ENCODE measurements at places on chromosomes 4 and X. TPM values are rescaled to one million over a fixed set of nuclear protein-coding genes. Genes with fewer than 3 reads are reported as not detected.
A peak's percentile ranks its signal among the peaks of the same experiment; 100 is the strongest.

DNA sequence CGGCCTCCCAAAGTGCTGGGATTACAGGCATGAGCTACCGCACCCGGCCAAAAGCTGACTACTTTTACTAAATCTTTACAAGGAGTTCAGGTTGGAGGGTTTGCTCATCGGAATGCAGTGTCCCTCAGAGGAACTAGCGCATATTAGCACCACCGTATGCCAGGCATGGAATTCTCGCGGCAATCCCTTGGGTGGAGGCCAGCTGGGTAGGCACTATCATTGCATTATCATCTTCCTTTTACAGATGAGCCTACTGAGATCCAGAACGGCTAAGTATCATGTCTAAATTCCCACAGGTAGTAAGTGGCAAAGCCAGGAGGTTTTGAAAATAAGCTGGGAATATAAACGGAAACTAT lies 6.1 kb upstream of the CXorf66 start:
- no peak for DNase-seq

- no peak for DNase-seq
Observed at GRCh38 chr4:24858550-24858949, 54.3 kb downstream of the CCDC149 start.

GRCh38 chr4:25233194-25233593 lies 639 bp upstream of the PI4K2B start:
- no peak for DNase-seq

GRCh38 chr4:85244638-85245037 lies 230.3 kb upstream of the ARHGAP24 start:
- DNase-seq, result no peak

- DNase-seq, result no peak
Observed at GRCh38 chr4:56245547-56246232, 141.6 kb downstream of the AASDH start.

DNA sequence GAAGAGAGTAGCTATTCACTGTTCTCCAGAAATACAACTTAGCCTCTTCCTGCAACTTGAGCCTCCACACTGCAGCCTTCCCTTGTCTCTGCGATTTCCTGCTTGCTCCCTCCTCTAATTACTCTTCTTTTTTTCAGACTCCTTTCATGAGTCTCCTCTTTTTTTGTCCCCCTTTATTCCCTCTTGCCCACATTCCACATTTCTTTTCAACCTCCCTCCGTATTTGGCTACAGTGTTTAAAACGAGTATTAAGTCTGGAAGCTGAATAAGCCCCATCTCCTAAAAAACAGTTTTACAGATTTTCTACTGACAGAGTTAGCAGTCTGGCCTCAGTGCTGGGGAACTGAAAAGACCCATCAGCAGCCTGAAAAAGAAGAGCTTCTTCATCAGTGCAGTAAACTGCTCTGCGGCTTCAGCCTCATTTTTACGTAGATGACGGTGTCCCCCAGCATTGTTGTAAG lies 141.5 kb downstream of the TENM3 start:
- no peak for DNase-seq

- no peak for DNase-seq
Observed at GRCh38 chr4:185878633-185879032, 66.6 kb upstream of the SORBS2 start.

DNA sequence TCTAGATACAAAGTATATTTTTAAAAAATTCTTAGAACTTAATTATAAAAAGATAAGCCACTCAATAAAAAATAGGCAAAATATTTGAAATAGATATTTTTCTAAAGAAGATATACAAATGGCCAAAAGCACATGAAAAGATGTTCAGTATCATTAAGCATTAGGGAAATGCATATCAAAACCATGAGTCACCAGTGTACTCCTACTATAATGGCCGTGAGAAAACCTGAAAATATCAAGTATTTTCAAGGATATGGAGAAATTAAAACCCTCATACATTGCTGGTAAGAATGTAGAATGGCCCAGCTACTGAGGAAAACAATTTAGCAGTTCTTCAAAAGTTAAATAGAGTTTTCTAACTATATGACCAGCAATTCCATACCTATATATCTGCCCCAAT lies 337.9 kb downstream of the CAMK2D start:
- no peak for DNase-seq

DNA sequence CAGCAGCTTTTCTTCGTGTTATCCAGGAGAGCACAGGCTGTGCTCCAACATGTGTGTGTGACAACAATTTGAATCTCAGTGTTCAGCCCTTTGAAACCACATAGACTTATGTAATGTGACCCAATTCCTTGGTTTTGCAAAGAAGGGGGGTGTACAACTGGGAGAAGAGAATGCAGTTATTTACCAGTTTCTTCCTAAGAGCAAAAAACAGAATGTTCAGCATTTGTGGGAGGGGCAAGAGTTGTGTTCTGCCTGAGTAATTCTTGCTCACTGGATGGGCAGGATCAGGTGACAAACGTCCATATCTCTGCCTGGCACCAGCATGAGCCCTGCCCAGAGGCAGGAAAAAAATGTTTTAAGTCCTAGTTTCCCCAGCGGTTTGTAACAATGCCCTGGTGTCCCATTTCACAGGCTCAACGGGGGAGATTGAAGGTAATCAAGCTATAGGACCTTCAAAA lies 72.0 kb downstream of the PRPS1 start:
- DNase-seq, result no peak

SPACA5 gene
- total RNA-seq, result not detected

GRCh38 chr4:69823481-69824186 lies 36.3 kb downstream of the SULT1E1 start:
- DNase-seq, result no peak

- DNase-seq, result peak; percentile 9
Observed at GRCh38 chrX:37349221-37350033, at the start of gene PRRG1. Gene PRRG1 (plus strand): TSS chrX:37349364. CDS start chrX:37406250, 56,886 bp downstream.

CITED1 gene
- not detected for total RNA-seq

LRP2BP gene
- total RNA-seq, result 4.4 TPM

GRCh38 chr4:77821775-77822174 lies 2.6 kb upstream of the CNOT6L start:
- DNase-seq, result no peak

OPRPN gene
- total RNA-seq, result not detected

DNA sequence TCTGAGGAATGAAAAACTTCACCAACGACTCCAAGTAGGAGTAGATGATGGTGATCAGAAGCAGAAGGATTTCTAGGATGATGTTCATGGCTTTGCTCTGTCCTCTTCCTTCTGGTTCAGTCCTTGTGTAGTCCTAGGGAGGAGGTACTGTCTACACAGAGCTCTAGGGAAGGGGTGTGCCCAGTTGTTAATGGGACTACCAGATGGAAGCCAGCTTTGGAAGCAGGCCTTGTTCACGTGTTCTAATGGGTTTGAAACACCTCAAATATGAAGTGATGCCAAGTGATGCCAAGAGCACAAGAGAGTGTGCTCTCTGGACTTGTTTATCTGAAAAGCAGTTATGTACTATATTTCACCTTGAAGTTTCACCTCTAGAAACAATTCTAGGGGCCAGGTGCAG lies at the start of gene HSD17B13:
TSS of gene HSD17B13 (minus strand) at position 129 of the 400 bp plus-strand sequence. CDS start at position 88, 41 bp downstream.
- no peak for DNase-seq

PAGE2 gene
- not detected for total RNA-seq

GRCh38 chr4:89511776-89512175 lies 204.2 kb upstream of the GPRIN3 start:
- DNase-seq, result no peak

EGF gene
- not detected for total RNA-seq

GRCh38 chr4:76087007-76087769 lies 12.7 kb downstream of the ART3 start:
- DNase-seq, result no peak

- no peak for DNase-seq
Observed at GRCh38 chrX:49111791-49112190, 11.7 kb downstream of the GPKOW start.

GRCh38 chrX:87374324-87374723 lies 143.3 kb upstream of the KLHL4 start:
- no peak for DNase-seq

GRCh38 chr4:1683261-1683735 lies 815 bp downstream of the FAM53A start:
- DNase-seq, result no peak

RGN gene
- total RNA-seq, result 21.4 TPM

DNA sequence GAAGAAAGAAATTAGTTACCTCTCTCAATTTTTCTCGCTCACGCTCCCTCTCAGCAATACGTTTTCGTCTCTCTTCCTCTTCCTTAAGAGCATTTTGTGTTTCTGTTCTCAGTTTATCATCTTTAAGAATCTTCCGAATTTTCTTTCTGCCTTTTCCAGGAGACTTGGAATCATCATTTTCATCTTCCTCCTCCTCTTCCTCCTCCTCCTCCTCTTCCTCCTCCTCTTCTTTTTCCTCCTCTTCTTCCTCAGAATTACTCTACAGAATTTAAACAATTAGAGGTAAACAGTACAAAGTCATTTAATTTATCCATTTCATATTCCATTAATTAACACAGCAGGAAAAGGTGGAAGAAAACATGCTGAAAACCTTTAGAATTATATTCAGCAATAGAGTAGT lies 133.9 kb downstream of the ATRX start:
- DNase-seq, result no peak

GRCh38 chrX:5842601-5843000 lies 386.1 kb downstream of the NLGN4X start:
- no peak for DNase-seq

DNA sequence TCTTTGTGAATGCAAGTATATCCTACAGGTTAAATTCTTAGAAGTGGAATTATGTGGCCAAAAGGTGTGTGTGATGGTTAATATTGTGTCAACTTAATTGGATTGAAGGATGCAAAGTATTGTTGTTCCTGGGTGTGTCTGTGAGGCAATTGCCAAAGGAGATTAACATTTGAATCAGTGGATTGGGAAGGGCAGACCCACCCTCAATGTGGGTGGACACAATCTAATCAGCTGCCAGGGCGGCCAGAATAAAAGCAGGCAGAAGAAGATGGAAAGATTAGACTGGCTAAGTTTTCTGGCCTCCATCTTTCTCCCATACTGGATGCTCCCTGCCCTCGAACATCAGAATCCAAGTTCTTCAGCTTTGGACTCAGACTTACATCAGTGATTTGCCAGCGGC lies 76.2 kb upstream of the GBA3 start:
- DNase-seq, result no peak

DNA sequence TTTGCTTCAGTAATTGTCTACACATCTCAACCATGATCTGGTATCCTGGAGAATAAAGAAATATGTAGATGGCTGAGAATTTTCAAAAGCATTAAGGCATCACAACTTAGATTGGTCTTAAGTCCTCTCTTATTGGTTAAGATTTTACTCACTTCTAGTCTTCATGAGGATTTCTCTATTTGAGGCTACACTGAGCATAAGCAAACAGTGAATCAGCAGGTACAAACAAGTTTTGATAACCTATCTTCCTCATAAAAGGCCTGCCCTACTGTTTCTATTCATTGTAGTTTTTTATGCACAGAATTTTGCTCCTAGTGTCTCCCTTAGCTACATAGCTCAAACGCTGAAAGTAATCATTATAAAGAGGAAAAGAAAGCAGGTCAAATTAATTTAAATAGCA lies 460.7 kb upstream of the RPS6KA3 start:
- no peak for DNase-seq

TSPAN6 gene
- total RNA-seq, result 7.2 TPM

CYP2U1 gene
- total RNA-seq, result 21.1 TPM

DYNLT3 gene
- total RNA-seq, result 50.4 TPM

DGKQ gene
- 24.0 TPM for total RNA-seq

DNA sequence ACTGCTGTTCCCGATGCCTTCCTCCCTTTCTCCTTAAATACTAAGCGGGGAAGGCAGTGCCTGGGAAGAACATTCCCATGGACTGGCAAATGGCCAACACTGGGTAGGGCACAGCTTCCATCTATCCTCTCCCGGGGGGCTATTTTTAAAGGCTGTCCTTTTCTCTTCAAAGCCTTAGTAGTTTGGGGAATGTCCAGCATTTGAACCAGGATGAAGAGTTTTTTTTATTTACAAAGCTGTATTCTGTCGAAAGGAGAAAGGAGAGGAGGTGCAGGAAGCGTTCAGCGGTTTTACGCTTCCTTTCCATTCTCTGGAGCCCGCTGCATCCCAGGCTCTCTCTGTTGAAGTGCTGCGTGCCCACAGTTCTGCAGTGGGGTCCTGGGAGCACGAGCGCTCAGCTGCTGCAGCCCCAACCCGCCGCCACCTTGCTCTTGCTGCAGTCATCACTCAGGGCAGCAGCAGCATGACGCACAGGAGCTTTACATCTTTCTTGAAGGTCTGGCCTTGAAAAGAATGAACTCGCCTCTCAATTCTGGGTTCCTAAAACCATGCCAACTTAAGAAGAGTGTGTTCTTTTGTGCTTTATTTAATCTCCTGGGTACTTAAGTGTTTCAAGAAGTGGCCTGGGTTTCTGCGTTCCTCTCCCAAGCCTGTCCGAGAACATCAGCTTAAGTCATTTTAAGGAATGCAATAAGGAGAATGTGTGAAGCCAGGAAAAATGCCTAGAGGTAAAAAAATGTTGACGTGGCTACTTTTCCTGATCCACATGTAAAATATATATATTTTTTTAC lies 427.2 kb downstream of the MAPK10 start:
- no peak for DNase-seq

DNA sequence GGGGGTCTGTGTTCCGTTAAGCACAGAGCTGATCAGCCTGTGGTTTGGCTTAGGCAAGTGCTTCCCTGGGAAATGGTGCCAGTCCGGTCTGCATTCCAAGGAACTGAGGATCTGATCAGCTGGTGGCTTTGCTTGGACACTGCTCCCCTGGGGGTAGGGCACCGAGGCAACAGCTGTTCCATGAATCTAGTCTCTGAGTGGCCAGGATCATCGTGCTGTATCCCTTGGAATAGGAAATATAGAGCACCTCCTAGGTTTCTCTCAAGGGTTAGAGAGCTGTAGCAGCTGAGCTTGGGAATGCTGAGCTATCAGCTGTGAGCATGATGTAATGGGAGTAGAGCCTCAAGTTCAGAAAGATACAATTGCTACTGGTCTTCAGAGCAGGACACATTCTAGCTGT lies 863.9 kb downstream of the RAPGEF2 start:
- no peak for DNase-seq

CNGA1 gene
- 0.28 TPM for total RNA-seq

MED14 gene
- total RNA-seq, result 94.1 TPM

- no peak for DNase-seq
Observed at GRCh38 chr4:159027535-159027934, 75.3 kb upstream of the RAPGEF2 start.

- DNase-seq, result no peak
Observed at GRCh38 chrX:45758738-45759397, 558.2 kb upstream of the DIPK2B start.

NIPAL1 gene
- 0.68 TPM for total RNA-seq

SPIN2B gene
- 19.0 TPM for total RNA-seq

RAB40A gene
- 2.6 TPM for total RNA-seq

DNA sequence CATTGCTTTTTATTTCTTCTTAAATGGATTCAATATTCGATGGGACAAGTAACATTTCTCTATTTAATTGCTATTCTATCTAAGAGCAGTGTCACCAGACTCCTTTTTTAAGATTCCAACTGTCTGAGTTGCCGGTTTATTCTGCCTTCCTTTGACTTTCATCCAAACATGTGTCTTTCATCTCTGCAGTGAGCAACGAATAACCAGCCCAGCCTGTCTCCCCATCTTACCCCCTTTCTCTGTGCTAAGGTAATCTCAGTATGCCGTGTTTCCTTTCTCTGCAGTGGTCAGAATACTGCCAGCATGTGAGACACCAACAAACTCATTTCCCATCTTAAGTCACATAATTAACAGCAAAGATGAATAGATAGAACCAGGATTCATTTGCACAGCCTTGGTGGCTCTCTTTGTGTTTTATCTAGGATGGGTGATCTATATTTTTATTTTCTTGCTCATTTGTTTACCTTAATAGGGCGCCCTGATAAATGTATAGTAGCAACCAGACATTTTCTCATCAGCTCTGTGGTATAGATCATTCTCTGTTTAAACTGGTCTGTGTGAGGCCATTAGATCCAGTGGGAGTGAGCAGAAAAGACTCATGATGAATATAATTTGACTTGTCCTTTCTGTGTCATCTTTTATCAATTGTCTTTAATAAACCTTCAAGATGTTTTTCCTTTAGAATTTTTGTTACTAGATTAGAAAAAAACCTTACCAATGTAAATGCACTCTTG lies 394.8 kb upstream of the IGFBP7 start:
- no peak for DNase-seq

FAM149A gene
- 9.9 TPM for total RNA-seq

Measured in thoracic aorta (tissue), 2 donors.